ENCODE measurements at places on chromosomes 12 and 14.

- DNase-seq, result no peak
Measured at GRCh38 chr12:47419497-47419896, 286.3 kb downstream of the RPAP3 start.

- peak; percentile 39 for DNase-seq
Measured at GRCh38 chr14:95891742-95892141, 15.1 kb downstream of the TUNAR start.

- peak; percentile 27 for DNase-seq
Measured at GRCh38 chr14:32559048-32559447, 229.9 kb downstream of the AKAP6 start.

DNA sequence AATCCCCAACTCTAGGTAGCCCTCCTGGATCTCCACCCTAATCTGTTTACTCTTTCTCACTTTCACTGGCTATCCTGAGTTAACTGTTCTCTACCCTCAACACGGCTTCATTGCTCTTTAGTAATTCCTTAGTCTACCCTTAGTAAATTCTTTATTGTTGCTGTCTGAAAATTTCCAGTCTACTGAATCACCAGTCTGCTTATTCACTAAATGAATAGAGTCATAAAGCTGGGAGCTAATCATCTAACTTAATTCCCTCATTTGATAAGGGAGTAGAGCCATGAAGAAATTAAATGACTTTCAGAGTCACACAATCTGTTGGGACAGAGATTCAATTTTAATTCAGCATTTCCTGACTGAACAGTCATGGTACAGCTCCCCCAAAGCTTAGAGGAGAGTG is 36.5 kb downstream of the YEATS4 start:
- DNase-seq, result no peak

DNA sequence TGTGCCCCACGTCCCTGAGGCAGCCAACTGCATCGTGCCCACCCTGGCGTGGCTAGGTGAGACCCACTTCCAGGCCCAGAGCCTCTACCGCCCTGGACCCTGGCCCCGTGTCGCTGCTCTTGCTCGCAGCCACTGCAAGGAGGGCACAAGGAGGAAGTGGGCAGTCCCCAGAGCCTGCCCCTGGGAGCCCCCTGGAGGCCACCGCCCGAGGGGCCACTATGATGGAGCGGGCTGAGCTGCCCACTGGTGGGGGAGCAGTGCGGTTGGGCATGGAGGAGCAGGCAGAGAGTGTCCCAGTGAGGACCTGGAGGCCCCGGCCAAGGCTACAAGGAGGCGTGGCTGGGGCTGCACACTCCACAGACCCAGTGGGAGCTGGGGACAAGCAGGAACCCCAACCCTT is 323.6 kb downstream of the PCNX1 start:
- no peak for DNase-seq

GRCh38 chr12:46676797-46677520 is 148.8 kb downstream of the SLC38A4 start:
- no peak for DNase-seq

DNA sequence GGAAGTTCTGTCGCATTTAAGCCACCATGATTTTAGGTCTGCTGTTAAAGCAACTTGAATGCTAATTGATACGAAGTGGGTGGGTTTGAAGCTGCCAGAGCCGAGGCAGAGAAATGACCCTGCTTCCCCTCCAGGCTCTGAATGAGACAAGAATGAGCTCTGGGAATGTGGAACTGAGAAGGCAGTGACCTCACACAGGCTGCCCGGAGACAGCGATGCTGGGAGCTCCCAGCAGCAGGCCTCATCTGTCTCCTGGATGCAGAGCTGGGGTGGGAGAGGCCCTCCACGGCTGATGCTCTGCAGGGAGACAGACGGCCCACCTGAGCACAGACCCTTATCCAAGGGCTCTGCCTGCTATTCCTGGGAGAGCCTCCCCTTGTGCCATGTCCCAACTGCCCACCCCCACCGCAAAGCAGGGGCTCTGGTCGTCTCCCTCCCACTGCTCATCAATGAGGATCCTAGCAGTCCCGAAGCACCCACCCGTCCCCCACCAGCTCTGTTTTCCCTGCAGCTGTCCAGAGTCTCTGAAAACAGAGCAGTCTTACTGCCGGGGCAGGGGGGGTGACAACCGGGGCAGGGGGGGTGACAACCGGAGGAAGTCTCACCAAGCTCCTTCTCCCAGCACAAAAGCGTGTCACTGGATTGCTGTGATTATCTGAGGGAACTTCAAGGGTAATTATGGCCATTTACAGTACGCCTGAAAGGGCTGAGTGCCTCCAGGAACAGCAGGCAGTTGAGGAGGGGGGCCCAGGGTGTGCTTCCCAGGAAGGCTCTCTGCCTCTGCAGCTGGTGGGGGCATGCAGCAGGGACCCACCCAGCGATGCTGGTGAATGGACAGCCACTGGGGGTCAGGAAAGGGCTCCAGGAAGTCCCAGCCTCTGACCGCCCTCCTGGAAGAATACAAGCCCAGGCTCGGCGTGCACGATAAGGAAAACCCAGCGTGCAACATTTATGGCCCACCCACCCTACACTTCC is 67.8 kb downstream of the CHGA start:
- DNase-seq, result no peak

DNA sequence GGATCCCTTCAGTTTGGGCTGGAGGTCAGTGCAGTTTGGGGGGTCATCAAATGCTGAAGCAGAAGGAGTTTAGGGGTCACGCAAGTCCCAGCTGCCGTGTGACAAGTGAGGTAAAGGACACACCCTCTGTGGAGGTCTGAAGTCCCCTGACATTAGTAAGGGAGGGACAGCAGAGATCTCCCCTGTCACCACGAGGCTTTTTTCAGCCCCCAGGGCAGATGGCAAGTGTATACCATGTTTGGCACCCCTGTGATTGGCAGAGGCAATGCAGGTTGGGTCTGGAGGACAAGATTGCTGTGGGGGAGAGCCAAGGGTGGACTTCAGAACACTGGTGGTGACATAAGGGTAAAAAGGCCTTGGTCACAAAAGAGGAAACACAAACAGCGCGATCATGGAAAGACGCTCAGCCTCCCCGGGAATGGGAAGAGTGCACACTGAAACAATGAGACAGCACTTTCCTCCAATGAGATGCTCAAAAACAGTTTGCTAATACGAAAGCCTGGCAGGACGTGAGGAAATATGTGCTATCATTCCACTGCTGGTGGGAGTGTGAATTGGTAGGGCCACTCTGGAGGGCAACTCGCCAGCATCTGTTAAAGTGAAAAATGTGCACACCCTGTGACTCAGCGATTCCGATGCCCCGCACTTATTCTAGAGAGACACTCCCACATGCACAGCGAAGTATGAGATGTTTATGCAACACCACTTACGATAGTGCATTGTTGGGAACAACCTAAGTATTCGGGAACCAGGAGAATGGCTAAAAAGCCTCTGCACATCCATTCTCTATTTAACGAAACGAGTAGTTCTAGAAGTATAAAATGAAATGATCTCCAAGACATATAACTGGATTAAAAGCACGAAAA is 14.4 kb upstream of the CD27 start:
- peak; percentile 99 for DNase-seq

DNA sequence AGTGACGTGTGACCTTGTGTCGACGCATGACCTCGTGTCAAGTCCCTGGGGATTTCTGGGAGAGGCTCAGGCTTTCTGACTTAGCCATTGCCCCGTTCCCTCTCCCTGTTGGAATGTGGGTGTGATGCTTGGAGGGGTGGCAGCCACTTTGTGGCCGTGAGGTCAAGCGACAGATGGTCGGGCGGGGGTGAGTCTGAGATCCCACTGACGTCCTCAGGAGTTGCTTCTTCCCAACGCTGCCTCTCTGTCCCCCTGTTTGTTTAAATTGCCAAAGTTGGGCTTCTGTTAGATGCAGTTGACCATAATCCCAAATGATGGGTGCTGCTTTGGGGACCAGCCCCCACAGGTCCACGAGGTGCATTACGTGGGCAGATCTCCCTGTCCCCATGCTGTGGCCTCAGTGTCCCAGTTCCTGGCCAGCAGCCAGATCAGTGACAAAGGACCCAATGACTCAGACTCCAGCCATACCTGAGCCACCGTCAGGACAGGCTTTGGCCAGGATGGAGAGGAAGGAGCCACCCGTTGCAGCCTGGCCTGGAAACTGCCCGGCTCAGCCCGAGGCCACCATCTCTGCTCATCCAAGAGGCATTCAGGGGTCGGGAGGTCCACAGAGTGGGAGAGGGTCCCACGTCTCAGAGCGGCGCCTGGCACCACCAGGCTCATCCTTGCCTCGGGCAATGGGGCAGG is 34.4 kb upstream of the GALNT9 start:
- DNase-seq, result no peak

GRCh38 chr14:102966681-102967505 is 44.4 kb downstream of the AMN start:
- DNase-seq, result no peak

- no peak for DNase-seq
Measured at GRCh38 chr14:90911121-90911520, 94.9 kb upstream of the TTC7B start.

DNA sequence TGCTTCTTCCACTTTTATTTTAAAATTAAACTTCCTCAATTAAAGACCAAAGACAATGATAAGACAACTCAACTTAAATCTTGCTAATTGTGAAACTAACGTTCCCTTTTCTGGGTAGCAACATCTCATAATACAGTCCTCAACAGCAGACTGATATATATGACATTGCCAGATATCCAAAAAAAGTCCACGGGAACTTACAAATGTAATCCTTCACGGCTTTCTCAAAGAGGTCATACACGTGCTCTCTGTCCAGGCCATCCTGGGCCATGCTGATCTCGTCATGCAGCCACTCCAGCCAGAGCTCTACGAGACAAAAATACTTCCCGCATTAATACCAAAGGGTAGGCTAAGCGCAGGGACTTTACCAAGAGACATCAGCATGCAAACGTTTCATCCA is 13.3 kb downstream of the SART3 start:
- DNase-seq, result no peak

DNA sequence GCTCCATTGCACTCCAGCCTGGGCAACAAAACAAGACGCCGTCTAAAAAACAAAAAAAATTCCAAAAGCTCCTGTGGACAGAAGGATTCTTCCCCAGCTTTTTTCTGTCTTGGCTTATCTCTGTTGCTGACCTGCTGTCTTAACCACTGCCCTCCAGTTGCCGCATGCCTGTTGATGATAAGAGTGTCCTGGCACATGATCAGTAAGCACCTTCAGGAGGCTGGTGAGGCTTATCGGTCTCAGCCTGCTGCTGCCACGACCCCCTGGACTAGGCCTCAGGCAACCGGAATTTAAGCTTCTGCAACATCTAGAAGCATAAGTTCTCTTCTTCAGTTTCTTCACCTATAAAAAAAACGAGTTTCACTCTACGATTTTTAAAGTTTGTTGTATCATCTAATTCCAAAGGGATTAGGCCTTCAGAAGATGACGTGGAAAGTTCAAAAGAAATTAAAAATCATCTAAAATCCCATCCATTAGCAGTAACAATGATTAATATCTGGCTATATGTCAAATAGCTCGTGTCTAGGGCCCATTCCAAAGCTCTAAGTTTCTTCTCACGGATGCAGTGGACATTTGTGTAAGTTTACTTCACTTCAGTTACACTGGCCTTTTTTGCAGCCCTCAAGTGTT is 46.4 kb downstream of the RESF1 start:
- DNase-seq, result no peak

DNA sequence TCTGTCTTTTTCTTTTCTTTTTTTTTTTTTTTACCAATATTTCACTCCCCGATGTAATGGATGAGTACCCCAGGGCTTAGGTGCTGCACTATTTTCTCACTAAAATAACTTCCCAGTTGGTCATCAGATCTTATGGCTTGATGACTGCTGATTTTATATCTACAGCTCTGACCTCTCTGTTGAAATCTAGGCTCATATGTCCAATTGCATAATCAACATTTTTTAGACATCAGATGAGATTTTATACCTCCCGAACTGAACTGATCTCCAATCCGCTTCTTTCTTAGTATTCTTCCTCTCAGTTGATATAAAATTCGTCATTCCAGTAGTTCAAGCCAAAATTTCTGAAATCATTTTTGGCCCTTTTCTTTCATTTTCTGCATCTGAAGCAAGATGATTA is 1236.5 kb downstream of the SLC16A7 start:
- DNase-seq, result no peak

GRCh38 chr14:27409944-27410343 is 812.1 kb upstream of the NOVA1 start:
- no peak for DNase-seq

GRCh38 chr12:464484-465267 is 4.9 kb downstream of the B4GALNT3 start:
- no peak for DNase-seq

DNA sequence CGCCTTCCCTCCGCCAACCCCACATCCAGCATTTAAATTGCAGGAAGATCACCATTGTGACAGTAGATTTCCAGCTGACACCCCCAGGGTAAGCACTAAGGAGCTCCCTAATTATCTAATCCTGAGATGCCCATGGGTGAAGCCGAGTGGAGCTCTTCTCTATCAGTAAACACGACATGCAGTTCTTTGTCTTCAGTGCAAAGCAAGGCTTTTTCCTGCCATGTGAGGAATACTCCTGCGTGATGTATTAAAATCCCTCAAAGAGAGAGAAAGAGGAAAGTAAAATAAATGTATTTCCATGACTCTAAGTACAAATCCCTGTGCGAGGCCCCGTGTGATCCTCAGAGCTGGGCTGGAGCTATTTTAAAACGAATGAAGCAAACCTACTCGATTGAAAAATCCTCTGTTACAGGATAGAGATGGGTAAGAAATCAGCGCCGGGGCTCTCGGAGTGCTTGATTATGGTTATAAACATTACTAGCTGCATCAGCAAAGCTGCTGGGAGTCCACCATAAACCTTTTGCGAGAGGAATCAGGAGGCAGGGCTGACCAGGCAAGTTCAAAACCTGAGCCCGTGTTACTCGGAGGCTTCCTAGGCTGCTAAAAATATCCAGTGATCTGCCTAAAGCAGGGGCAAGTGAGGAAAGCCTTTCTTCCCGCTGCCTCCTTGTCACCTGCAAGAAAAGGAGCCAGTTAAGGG is 61.5 kb downstream of the MAP1LC3B2 start:
- no peak for DNase-seq

DNA sequence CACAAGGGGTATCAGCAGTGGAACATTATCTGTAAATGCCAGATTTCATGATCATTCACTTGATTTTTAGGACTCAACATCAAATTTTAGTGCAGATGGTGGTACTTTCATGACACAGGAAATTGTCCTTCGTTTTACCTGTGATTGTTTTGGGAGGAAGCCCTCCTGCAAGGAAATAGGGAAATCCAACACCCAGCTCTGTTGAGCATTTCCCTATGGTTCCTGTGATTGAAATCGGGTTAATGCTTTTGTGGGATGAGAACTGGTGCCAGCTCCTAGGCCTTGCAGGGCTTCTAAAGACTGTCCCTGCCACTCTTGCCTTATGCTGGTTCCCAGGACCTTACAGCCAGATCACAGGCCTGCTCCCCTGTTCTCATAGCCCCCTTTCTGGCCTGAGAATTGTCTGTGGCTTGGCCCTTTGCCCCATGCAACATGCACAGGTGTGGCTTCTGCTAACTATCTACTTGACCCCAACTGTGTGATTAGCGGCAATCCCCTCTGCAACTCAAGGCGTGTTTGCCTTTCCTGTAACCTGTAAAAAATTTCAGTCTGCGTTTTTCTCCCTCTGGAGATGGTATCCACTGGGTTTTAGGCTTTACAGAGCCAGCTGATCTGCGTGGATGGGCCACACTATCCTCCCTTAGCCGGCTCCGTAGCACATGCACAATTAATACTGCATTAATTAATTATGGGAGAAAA is 112.5 kb downstream of the ETV6 start:
- no peak for DNase-seq
